ENCODE measurements at places on chromosomes 3 and 15.
A peak's percentile ranks its signal among the peaks of the same experiment; 100 is the strongest.

DNA sequence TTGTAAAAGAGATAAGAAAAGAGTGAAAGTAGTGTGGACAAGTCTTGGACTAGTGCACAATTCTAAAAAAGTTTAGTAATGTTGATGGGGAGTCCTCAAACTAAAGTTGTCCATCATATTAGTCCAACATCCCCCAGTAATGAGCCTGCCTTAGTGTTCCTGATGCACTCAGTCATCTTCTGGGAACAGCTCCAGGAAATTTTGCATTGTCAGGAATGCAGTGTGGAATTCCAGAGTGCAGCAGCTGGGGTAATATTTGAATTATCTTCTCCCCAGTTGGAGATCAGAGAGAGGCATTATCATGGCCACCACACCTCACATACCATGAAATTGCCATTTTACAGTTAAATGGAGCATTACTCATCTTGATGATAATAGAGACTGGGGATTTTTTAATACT, 528.8 kb upstream of the NAALADL2 start:
- no peak for DNase-seq

DNA sequence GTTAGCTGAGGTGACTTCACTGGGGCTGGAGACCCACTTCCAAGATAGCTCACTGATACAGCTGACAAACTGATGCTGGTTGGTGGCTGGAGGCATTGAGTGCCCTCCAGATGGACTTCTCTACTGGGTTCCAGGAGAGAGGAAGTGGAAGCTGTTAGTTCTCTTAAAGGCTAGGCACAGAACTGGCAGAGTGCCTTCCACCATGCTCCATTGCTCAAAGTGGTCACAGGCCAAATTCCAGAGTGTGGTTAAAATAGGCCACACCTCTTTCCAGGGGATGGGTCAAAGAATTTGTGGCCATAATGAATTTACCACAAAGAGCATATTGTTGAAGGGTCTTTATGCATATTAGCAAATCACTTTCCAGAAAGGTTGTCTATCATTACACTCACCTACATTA, 74.2 kb downstream of the NMD3 start:
- no peak for DNase-seq

- DNase-seq: peak; percentile 70
Observed at GRCh38 chr15:33292717-33293307, 18.0 kb upstream of the RYR3 start.

DNA sequence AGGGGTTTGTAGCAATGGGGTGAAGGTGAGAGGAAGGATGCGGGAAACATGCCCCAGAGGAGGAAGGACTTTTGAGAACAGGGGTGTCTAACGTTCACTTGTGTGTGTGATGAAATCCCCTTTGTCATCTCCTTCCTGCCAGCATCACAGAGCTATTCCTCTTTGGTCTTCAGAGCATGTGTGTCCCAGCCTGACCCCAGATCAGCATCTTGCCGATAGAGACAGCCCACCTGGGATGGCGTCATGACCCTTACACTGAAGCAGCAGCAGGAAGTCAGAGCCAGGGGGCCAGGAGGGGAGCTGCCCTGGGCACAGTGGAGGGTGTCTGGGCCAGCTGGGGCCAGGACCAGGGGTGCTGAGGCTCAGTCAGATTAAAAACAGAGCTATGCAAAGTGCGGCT, 29.9 kb upstream of the GRIP2 start:
- no peak for DNase-seq

DNA sequence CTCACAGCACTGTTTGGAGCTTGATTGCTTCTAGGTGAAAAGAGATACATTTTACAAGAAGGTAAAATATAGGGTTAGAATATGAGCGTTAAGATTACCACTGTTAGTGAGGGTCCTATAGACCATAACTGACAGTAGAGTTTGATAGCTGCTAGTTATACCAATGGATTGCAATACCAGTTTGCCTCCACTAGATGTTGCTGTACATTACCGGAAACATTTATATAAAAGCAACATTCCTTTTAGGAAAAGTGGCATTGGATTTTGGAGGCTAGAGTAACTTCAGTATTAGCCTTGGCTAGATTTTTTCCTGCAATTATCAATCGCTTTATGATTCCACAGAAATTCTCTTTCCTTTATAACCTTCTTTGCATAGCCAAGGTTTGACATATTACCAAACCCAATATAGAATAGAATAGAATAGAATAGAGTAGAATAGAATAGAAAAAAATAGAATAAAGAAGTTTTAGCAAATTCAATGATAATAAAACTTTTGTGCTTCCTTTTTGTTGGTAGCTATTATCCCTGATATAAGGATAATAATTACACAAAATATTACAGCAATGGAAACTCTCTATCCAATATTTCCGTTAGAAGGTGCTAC, 1093.6 kb upstream of the ALCAM start:
- DNase-seq: no peak

GRCh38 chr15:99399061-99399460, 147.8 kb downstream of the LRRC28 start:
- DNase-seq: no peak

DNA sequence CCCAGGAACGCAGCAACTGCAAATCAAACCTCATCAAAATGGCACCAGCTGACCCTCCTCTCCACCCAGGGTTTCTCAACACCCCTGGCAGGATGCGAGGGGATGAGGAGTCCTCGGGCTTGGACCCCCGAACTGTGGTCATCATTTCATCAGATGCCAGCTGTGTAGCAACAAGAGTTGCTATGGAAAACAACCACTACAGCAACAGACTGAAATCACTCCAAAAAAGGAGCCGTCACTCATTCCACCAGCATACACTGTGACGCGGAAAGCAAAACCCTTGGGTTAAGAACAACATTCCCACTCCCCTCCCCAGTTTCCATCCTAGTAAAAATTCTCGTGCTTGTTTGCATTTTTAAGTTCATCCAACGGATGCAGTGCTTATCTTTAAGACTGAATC, 40.1 kb downstream of the VGLL4 start:
- DNase-seq: no peak

GRCh38 chr3:186049001-186049400, 59.9 kb downstream of the ETV5 start:
- DNase-seq: no peak

DNA sequence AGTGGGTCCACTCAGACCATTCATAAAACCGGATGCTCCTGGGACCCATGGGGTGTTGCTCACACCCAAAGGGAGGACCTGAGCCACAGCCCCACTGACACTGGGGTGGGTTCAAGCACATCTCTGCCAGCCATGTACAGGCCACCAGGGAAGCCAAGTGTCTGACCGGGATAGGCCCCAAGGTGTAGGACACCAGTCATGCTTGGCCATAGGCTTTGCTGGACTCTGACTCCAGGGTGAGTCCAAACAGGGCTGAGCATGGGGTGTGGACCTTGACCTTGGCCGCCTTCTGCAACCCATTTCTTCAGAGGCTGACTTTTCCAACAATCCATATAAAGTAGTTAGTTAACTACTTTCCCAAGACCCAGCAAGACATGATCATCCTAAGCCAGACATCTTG, 31.4 kb upstream of the DUSP7 start:
- no peak for DNase-seq

- no peak for DNase-seq
Observed at GRCh38 chr3:140630866-140631265, 47.0 kb upstream of the TRIM42 start.

- DNase-seq: peak; percentile 48
Observed at GRCh38 chr3:105354429-105354828, 12.3 kb upstream of the ALCAM start.

DNA sequence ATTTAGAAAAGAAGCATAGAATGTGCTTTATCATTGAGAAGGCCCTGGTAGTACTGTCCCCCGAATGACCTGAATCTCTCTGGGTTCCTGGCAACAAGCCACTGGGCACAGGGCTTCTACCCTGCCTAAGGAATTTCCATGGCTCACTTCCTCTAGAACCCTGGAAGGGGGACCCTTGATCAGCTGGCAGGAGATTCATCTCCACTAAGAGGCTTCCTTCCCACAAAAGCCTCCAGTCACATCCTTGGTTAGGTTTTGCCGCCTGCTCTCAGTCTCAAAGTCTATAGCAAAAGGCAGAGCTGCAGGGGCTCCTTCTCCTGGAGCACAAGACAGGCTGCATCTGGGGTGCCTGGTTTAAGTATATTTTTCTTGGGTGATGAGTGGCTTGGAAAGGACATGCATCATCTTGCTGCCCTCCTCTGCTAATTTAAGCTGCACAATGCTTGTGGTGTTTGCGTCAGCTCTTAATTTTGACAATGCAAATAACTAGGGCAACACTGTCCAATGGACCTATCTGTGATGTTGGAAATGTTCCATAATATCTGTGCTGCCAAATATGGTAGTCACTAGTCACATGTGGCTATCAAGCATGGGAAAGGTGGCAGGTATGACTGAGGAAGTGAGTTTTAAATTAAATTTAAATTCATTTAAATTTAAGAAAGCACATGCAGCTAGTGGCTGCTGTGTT, 33.4 kb upstream of the RARRES1 start:
- DNase-seq: no peak

DNA sequence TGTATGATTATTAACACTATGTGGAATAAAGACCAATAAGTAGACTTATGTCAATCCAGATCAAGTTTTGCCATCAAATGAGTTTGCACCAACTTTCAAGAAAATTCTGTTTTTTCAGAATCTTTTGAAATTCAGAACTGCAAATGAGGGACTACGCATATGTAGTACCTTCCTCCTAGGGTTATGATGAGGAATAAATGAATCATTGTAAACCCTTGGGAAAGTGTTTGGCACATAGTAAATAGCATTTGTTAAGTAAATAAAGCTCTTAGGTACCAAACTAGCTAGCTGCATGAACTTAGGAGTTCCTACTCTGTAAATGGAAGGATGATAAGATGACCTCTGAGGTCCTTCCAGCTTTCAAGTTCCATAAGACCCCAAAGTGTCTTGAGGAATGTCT, 242.6 kb upstream of the SETMAR start:
- DNase-seq: no peak

GRCh38 chr15:63939531-63940130, 105.9 kb upstream of the HERC1 start:
- DNase-seq: no peak

GRCh38 chr15:82177291-82178010, 85.1 kb downstream of the EFL1 start:
- DNase-seq: no peak

DNA sequence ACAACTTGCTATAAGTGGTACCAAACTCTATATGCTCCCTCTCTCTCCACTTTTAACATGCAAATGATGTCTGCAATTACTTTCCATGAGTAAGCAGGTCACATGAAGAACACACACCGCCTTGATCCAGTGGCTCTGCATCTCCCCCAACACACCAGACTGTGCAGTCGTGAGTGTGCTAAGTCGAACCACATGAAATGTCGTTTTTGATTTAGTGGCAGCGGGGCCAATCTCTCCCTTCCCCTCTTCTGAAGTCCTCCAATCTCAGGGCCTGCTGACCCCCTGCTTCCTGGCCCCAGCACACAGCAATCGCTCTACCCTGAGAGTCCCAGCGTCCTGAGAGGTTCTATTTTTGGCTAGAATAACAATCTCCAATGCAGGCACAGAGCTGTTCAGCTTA, 312.5 kb downstream of the SHQ1 start:
- no peak for DNase-seq

DNA sequence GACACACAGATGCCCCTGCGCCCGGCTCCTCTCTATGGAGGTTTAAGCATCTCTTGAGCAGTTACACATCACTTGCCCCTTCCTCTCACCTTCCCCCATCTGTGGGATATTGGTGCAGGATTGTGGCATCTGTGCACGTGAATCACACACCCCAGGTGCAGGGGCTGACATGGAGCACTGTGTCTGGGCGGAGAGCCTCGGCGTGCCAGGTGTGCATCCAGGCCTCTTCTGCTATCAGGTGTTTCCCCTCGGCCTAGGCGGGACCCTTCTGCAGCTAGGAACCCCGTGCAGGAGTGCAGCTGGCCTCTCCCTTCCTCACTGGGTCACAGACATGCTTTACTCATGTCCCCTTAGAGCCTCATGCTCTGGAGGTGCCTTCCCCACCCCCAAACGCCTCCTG, 33.4 kb upstream of the MUC13 start:
- DNase-seq: no peak

GRCh38 chr3:127316685-127317084, 28.8 kb upstream of the PRR20G start:
- no peak for DNase-seq

DNA sequence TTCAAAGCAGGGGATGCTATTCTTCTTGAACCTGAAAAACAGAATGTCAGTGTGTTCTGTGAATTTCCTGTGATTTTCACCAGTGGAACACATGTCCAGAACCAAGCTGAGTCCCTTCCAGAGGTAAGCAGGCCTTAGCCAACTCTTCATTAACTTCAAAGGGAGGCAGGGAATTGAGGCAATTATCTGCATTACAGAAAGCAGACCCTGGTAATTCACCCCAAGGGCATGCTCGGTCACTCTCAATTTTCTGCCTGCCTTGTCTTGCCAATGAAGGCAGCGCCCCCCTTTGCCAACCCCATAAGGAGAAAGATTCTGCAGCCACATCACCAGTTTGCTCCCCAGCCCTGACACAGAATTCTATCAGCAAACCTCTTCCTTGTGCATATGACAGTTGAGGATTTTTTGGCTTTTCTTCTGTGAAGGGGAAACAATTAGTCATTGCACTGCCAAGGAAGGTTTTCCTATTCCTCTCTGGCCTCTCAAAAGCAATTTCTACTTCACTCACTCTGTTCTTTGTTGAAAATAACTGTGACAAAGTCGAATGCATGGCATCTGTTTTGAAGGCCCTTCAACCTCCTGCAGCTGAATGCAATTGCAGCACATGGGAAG, 85.3 kb downstream of the HHLA2 start:
- no peak for DNase-seq

GRCh38 chr3:74906181-74906580, 291.7 kb upstream of the CNTN3 start:
- DNase-seq: no peak

- no peak for DNase-seq
Observed at GRCh38 chr15:69510556-69510955, 57.9 kb downstream of the RPLP1 start.

GRCh38 chr15:42171122-42171521, 14.7 kb upstream of the PLA2G4F start:
- no peak for DNase-seq

GRCh38 chr3:24100696-24101402, 155.8 kb downstream of the NR1D2 start:
- DNase-seq: no peak

DNA sequence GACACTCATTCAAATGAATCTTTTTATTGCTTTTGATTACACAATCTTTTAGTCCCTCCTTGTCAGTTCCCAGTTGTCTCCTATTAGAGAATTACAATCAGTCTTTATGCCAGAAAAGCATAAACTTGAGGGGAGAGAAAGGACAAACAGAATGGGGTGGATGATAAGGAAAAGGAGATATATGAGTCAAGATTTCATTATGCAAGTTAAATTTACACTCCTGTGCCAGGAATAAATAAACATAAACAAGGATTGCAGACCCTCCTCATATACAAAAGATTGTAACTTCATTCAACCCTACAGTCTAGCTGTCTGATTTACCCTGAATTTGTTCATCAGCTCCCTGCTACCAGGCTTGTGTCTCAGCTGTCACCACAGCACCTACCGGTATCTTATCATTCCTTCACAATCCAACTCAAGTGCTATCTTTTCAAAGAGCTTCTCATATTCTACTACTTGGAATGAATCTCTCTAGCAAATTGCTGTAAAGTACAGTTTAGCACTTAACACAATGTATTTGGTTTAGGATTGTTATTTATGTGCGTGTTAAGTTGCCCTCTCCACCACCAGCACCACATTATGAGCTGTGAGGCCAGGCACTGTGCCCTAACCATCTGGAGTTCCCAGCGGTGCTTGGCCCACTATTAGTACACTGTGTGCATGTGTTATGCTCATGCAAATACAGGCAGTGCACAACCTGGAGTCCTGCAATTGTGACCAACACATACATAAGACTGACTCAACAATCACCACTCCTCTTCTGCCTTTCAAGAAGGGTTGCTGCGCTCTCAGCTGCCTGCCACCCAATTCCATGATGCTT, 504.1 kb downstream of the TBL1XR1 start:
- no peak for DNase-seq

- DNase-seq: no peak
Observed at GRCh38 chr3:170611751-170612150, 25.9 kb upstream of the SLC7A14 start.
